NCI-H1105 (cell line): ENCODE measurements at places on chromosomes 12 and 14.

DNA sequence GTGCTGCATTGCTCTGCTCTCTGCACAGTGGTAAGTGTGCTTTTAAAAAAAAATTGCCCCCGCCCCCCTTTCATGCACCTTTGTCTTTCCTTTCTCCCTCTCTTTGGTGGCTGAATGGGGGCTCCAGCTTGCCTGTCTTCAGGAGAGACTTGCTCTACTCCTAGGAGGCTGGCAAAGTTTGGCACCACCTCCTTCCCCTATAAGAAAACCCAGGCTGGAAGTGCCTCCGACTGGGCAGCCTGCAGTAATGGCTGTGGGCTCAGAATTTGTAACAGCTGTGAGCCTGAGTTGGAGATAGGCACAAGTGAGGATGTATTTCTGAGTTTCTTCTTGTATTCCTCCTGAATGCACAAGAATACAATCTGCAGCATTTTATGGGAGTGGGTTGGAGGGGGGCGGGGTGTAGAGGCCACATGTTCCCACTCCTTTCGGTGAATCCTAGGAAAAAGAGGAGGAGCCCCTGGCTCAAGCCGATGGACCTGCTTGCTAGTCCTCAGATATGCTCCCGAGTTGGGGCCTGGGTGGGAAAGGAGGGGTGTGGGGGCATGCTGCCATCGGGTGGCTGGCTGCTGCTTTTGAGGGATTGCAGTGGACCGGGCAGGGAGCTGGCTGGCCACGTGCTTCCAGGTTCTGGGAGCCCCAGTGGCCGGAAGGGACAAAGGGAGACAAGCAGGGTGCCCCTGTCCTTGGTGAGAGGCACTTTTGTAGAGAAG lies 124.3 kb downstream of the TSPAN9 start:
- no peak for DNase-seq

DNA sequence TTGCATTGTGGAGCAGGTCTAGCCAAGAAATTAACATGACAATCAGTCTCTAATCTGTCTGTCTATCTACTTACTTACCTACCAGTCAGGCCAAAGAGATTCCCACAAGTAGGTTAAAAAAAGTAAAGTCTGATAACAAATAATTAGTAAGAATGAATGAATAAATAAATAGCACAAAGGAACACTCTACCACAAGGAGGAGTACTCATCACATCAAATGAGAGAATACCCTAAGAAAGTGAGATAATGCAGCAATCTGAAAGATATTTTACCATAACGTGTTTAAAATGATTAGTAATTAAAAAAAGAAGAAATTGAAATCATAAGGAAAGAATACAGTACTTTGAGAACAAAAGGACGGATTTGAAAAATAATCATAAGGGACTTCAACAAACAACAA lies 187.2 kb downstream of the SYNE2 start:
- no peak for DNase-seq

GRCh38 chr14:25050269-25051150 lies 563 bp upstream of the STXBP6 start:
- no peak for DNase-seq

- no peak for DNase-seq
These were observed 7.5 kb downstream of the WIF1 start for GRCh38 chr12:65113621-65114035.
